ENCODE measurements at places on chromosomes 7 and 10. TPM values are rescaled to one million over a fixed set of nuclear protein-coding genes. Genes with fewer than 3 reads are reported as not detected.

Gene SRRM3
- total RNA-seq: not detected

Gene ZNF425
- total RNA-seq: 0.22 TPM

Gene TMEM178B
- not detected for total RNA-seq

Gene CYP2C19
- not detected for total RNA-seq

Gene TMED4
- 138 TPM for total RNA-seq

Gene TFEC
- not detected for total RNA-seq

Gene CCDC172
- total RNA-seq: not detected

Gene MKX
- not detected for total RNA-seq

Gene UNCX
- total RNA-seq: not detected

Gene TMEM236
- 0.06 TPM for total RNA-seq

Gene SH3PXD2A
- total RNA-seq: 7.0 TPM

Gene CFAP43
- total RNA-seq: not detected

Gene SSMEM1
- not detected for total RNA-seq

Gene CHST15
- total RNA-seq: 0.52 TPM

Gene LLCFC1
- not detected for total RNA-seq

Gene FOXP2
- total RNA-seq: not detected

Gene GARIN1A
- 0.71 TPM for total RNA-seq

All from CD4-positive, alpha-beta T cell (primary cell).